AG04450 (cell line): ENCODE measurements at places on chromosomes 7 and 10. TPM values are rescaled to one million over a fixed set of nuclear protein-coding genes. Genes with fewer than 3 reads are reported as not detected.

DNA sequence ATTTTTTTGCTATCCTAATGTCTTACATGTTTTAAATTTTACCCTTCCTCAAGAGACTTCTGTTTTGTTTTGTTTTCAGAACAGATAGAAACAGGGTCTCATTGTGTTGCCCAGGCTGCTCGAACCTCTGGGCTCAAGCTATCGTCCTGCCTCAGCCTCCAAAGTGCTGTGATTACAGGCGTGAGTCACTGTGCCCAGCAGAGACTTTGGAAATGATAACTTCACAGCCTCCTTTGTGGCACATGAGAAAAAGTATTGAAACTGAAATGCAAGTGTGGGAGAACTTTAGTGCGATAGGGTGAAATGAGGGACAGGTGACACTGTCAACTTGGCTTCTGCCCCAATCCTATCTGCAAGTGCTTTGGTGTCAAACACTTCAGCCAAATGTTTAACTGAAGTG is 21.6 kb downstream of the IRF5 start:
- no peak for DNase-seq

GRCh38 chr10:96588616-96589419 is 2.0 kb upstream of the TM9SF3 start:
- no peak for DNase-seq

DNA sequence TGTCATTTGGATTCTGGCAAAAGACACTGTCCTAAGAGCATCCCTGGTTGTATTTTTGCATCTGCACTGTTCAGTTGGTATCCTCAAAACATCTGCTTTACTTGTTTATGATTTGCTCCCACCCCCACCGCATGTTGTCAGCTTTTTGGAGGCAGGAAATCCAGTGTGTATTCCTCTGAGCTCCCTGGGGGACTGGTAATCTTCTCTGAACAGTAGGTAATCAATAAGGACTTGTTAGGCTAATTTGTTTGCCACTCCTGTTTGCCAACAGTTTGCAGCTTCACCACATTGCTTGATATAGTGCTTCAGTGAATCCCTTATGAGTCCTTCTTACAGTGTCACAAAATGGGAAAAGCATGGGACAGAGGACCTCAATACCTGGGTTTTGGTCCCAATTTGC is 49.1 kb downstream of the FEZF1 start:
- DNase-seq, result no peak

DNA sequence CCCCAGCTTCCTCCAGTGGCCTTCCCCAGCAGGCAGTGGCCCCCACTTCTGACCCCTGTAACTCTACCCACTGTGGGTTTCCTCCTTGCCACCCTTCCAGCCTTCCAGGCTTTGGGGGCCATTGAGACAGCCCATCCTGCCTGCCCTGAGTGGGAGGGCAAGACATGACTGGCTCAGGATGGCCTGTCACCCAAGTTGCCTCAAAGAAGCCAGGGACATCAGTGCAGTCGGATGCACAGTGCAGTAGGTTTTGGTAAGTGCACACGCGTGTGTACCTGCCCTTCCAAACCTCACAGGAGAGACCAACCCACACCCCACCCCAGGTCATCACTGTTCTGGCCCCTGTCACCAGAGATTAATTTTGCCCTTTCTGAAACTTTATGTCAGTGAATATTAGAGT is 22.7 kb downstream of the ZMIZ2 start:
- no peak for DNase-seq

DNA sequence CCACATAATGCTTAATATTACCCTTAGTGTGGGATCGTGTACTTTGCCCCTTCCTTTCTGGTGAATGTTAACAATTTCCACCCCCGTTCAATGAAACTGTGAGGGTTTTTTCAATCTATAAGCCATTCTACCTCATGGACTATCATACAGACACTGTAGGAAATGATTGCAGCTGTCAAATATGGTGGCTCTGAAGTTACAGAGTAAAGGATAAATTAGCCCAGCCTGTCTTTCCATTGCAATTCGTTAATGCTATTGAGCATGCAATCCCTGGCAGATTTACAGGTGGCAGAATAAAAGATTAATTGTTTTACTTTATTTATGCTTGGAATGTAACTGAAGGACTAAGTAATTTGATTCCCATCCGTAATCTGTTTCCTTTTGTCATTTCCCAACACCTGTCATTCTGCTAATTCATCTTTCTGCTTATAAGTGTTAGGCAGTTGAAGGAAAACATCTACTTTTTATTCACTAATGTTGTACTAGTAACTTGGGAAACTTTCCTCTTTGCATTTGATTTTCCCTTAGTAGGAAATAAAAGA is 1211.6 kb upstream of the LRRN3 start:
- no peak for DNase-seq

GRCh38 chr10:103042129-103042528 is 124.0 kb downstream of the CNNM2 start:
- DNase-seq, result no peak

DNA sequence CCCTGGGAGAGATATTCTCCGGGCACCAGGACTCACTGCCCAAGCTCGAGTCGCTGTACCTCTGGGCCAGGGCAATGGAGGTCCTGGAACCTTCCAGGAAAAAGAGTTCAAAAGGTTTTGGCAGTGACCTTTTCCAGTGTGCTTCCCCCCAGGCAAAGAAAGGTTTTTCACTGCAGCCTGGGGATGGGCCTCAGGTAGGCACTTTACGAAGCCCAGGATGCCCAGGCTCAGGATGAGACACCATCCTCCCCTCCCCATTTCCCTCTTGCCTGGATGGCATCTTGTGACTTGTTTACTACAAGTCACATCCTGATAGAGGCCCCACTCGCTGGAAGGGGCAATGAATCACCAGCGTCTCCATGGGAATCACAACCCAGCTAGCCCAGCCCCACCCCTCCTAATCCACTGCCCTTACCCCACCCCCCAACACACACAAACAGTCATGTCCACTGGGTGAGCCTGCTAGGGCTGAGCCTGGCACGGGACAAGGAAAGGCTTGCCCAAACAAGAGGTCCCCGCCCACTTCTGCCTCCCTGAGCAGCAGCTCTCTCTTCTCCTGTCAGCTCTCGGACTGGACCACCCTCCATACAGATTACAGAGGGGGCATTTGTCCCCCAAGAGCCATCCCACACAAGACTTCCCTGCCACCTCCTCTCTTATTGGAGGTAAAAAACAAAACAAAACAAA is 93.8 kb upstream of the SMNDC1 start:
- DNase-seq, result peak; percentile 86

DNA sequence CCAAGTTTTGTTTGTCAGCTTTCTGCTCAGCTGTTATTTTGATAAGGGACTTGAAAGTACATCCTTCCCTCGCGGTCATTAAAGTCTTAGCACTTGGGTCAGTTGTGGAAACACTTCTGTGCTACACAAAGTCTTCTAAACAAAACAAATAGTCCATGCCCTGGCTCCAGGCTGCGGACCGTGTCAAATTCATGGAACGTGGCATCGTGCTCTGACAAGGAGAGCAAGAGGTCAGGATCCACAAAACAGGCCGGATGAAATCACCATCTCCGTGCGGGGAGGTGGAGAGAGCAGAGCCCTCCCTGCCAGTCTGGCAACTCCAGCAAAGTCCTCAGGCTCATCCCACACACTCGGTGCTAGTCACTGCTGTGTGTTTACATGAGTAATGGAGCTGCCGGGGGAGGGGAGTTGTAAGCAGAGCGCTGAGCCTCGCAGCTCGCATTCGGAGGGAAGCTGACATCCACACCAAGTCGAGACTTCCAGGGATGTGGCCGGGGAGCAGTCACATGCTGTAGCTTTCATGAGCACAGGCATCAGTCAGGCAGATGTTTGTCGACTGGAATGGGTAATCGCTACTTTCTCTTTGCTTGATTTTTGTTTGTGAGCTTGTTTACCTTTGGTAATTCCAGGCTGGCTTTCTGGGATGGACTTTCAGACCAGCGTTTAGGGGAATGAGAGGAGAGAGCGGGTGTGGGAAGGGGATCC is 147.6 kb downstream of the ARID5B start:
- peak; percentile 96 for DNase-seq

DNA sequence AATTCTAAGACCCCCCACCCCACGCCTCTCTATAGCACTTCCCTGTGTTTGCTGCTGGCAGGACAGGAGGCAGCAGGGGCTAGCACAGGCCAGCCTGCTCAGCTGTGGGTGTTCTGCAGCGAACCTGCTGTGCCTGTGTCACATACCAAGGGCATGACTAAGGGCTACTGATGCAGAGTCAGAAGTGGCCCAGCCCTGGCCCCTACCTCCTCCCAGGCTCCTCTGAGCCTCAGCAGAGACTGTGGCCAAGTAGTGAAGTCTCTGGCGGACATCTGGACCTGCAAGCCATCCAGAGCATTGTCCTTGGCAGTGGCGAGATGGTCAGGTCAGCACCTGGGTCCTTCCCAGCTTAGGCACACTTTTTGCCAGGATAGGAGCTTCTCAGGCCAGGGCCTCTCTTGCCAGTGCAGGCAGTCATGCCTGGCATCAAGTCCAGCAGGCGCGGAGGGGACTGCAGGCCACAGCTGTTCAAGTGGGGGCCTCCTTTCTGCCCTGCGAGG is 116.3 kb upstream of the RET start:
- DNase-seq, result no peak

DNA sequence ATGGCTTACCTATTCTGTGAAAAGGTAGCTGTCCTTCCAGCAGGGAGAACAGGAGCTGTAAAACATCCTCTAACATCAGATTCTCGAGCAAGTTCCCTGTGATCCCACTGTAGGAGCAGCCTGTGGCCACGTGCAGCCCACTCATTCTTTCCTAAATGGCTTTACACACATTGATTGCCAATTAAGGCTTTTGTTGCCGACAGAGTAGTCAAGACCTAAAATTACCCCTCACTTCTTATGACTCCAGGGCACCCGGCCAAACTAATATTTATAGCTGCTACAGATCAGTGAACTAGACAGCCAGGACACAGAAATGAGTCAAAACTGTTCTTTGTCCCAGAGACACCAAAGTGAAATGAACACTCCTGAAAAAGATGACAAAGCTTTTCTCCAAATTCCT is 832.1 kb downstream of the SORCS3 start:
- DNase-seq, result no peak

- no peak for DNase-seq
These were observed 90.8 kb upstream of the HECTD2 start for GRCh38 chr10:91319336-91319735.

DNA sequence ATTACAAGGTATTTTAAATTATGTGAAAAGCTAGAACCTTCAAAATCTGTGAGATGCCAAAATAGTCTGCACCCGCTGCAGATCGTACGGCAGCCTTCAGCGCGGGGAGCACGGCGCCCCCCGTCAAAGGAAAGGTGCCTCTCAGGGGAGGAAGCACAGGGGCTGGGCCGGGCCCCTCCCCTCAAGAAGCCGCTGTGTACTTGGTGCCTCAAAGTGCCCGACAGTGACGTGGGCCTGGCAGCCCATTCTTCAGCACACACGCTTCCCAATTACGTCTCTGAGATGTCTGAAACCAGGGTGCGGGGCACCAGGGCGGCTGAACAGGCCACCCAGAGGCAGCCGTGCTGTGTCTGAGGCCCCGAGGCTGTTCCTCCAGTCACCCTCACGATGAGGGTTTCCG is 116.1 kb downstream of the INPP5A start:
- no peak for DNase-seq

Gene CHST12
- polyA plus RNA-seq, result 8.7 and 13.4 TPM in 2 replicates

Gene PAPOLB
- not detected in 2 replicates for polyA plus RNA-seq

Gene SEC31B
- 4.3 and 4.8 TPM in 2 replicates for polyA plus RNA-seq

Gene FRMPD2
- not detected in 2 replicates for polyA plus RNA-seq

Gene PBLD
- 1.2 and 1.4 TPM in 2 replicates for polyA plus RNA-seq
